ENCODE measurements at places on chromosomes 6 and 20. TPM values are rescaled to one million over a fixed set of nuclear protein-coding genes. Genes with fewer than 3 reads are reported as not detected.

OR12D3 gene
- not detected for total RNA-seq

SLC2A10 gene
- 12.4 TPM for total RNA-seq

RBM38 gene
- 32.9 TPM for total RNA-seq

PPARD gene
- 11.9 TPM for total RNA-seq

KIAA1586 gene
- 19.2 TPM for total RNA-seq

GNAS-AS1 gene
- total RNA-seq: 11.5 TPM

- H3K36me3 ChIP-seq: no peaks in the 10 kb centered on the region
- no peak for DNase-seq
- H3K4me1 ChIP-seq: no peaks in the 10 kb centered on the region
- no peaks in the 10 kb centered on the region for H3K27me3 ChIP-seq
- H3K4me3 ChIP-seq: no peak overlapping the region
- H3K27ac ChIP-seq: no peak overlapping the region
Observed at GRCh38 chr6:166465003-166465399, 82.3 kb upstream of the MPC1 start.

DNA sequence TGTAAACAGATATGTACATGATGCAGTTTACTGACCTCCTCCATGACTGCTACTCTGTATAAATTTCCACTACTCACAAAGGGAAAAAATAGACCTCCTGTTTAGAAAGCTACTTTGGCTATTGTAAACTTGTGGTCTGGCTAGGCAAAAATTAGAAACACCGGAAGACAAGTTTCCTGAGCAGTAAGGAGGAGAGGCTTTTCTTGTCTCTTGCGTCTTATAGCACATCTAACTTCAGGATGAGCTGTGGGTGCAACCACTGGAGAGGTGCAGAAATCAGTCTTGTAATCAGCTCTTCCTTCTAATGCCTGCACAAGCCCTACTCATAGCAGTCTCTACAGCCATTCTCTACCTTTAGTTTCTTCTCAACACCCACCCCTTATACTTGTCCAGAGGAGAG lies 296.5 kb upstream of the SLC35B3 start:
- H3K4me1 ChIP-seq: no peaks in the 10 kb centered on the region
- no peak overlapping the region for H3K4me3 ChIP-seq
- H3K27me3 ChIP-seq: no peaks in the 10 kb centered on the region

GRCh38 chr20:32482442-32483261 lies 102.5 kb downstream of the NOL4L start:
- peaks cover 9% of the 10 kb centered on the region for H3K36me3 ChIP-seq
- peaks cover 10% of the 10 kb centered on the region for H3K4me1 ChIP-seq
- H3K27me3 ChIP-seq: no peaks in the 10 kb centered on the region

- H3K4me3 ChIP-seq: no peak overlapping the region
- no peak overlapping the region for H3K27ac ChIP-seq
- no peaks in the 10 kb centered on the region for H3K27me3 ChIP-seq
- H3K36me3 ChIP-seq: no peaks in the 10 kb centered on the region
- no peaks in the 10 kb centered on the region for H3K4me1 ChIP-seq
Observed at GRCh38 chr20:63083831-63084562, 77.2 kb upstream of the BHLHE23 start.

DNA sequence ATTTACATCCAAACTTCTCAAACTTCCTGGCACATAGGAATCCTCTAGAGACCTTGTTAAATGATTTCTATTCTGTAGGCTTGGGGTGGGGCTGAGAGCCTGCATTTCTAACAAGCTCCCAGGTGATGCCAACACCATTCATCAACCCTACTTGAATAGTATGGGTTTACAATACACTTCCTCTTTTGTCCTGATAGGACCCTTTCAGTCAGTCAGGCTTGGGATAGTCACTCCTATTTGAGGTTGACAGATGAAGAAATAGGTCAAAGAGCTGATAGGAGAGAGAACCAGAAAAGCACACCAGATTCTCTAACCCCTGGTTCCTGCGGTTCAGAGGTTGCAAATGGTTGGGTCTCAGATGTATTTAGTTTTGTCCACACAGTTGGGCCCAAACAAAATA lies 273.4 kb downstream of the TSHZ2 start:
- H3K4me3 ChIP-seq: no peak overlapping the region
- no peaks in the 10 kb centered on the region for H3K27me3 ChIP-seq
- H3K27ac ChIP-seq: no peak overlapping the region
- H3K4me1 ChIP-seq: no peaks in the 10 kb centered on the region
- no peaks in the 10 kb centered on the region for H3K36me3 ChIP-seq

DNA sequence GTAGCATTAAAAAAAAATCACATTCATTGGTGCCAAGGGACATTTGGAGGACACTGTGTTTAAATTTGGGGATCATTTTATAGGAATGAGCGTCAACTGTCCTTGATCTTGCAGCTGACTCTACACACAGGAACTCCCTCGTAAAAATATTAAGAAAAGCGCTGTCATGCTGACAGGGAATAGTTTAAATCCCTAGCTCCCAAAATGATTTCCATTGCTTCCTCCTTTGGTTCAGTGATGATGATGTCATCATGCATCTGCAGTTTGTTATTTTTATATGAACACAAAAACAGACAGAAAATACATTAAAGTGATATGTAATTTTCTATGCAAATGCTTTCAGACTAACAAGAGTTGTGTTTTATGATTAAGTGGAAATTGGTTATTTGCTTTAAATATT lies 275.6 kb downstream of the BTBD9 start:
- H3K27me3 ChIP-seq: no peaks in the 10 kb centered on the region
- no peak overlapping the region for H3K4me3 ChIP-seq
- H3K36me3 ChIP-seq: no peaks in the 10 kb centered on the region
- no peak for DNase-seq

DNA sequence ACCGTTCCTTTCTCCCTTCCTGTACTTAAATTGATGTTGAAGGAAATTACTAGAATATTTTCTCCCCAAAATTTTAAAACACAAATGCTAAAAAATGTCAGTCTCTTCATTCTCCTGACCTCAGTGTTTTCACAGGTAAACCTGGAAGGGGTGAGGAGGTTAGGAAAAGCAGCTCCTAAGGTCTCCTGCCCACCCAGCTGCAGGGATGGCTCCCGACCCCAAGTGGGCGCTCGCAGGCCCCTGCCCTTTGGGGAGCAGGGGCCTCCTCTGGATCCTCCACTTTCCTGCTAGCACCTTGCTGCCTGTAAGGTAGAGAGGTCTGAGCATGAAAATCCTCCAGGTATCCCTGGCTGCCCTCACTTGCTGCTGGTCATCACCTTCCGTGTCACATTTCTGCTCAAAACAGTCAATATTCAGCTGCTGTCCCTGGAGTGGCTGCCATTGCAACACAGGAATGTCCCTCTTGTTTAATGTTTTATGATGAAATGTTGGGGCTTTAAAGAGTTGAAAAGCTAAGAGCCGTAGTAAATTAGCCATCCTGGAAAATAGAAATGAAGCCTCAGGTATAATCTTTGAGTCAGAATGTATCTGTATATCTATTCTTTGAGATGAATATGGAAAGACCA lies 10.9 kb upstream of the HSP90AB1 start:
- no peak overlapping the region for H3K27ac ChIP-seq
- H3K4me1 ChIP-seq: peaks cover 7% of the 10 kb centered on the region
- no peak overlapping the region for H3K4me3 ChIP-seq
- peaks cover 9% of the 10 kb centered on the region for H3K36me3 ChIP-seq
- no peaks in the 10 kb centered on the region for H3K27me3 ChIP-seq

- peaks cover 15% of the 10 kb centered on the region for H3K27me3 ChIP-seq
- no peak overlapping the region for H3K27ac ChIP-seq
- H3K4me3 ChIP-seq: no peak overlapping the region
- no peaks in the 10 kb centered on the region for H3K4me1 ChIP-seq
- no peak for DNase-seq
Observed at GRCh38 chr6:107676042-107676441, 148.1 kb downstream of the SCML4 start.

GRCh38 chr6:152170313-152170701 lies 362.8 kb downstream of the ESR1 start:
- DNase-seq: no peak
- H3K27me3 ChIP-seq: no peaks in the 10 kb centered on the region
- H3K27ac ChIP-seq: no peak overlapping the region
- H3K36me3 ChIP-seq: peaks cover 4% of the 10 kb centered on the region
- H3K4me3 ChIP-seq: no peak overlapping the region

DNA sequence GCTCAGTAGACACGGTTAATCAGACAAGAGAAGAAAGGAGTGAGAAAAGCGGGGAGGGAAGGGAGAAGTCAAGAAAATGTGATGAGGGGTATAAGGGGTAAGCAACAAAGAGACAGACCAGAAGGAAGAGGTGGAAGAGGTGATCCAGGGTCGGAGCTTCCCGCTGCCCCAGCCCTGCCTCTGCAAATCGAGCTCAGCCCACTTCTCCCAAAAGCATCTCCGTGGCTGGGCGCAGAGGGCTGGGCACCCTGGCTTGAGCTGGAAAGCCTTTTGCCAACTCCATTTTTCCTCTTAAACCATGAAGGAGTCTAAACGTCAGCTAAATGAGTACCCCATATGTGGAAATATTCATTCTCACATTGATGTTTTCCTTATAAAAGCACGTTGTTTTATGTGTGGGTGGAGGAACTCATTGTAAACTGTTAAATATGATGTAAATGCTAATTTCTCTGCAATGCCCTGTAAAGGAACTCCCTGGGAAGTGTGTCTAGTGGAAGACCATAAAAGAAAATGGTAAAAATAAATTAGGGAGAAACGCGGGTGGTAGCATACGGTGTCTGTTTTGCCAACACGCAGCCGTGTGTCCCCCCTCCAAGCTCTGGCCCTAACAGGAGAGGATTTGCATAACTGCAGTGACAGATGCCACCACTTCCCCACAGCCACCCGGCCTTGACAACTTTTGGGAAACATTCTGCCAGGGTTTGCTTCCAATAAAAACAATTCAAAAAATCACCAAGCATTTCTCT lies 55.2 kb upstream of the MAFB start:
- no peaks in the 10 kb centered on the region for H3K36me3 ChIP-seq
- DNase-seq: peak; percentile 40
- H3K27me3 ChIP-seq: peaks cover 15% of the 10 kb centered on the region

DNA sequence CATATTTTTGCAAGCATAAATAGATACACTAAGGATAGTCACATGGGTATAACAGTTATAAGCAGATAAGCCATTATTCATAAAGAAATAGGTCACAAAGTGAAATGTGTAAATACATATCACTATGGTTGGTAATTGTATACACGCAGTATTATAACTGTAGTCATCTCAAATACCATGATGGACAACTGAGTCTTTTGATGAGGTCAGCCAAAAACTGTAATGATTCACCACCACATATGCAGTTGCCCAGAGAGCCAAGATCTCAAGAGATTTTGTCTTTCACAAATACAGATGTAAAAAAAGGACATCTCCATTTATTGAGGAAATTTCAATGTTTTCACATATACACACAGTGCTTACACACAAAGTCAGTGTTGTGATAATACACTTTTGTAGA lies 28.3 kb downstream of the ZNF292 start:
- H3K4me1 ChIP-seq: no peaks in the 10 kb centered on the region
- no peaks in the 10 kb centered on the region for H3K27me3 ChIP-seq
- H3K27ac ChIP-seq: no peak overlapping the region
- DNase-seq: no peak
- peaks cover 44% of the 10 kb centered on the region for H3K36me3 ChIP-seq

DNA sequence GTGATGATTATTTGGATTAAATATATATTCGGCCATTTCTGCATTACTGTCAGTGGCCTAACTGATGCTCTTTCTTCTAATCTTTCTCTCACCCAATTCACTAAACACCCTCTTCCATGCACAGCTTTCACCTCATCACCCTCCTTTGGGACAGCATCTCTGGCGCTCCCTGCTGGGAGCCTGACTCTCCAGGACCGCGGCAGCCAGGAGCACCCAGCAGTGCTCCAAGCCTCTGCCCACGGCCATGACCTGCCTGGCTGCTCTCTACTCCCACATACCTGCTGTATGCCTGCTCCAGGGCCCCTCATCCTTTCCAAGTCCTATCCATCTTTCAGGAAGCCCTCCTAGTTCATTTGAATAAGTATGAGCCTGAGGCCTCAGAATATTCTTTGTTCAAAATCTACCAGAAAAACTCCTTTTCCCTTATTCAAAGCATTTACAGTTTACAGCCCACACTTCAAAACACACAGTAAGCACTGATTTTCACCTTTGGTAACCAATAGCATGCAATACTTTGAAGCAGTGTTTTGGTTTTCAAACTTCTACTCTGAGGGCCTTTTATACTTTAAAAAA lies 15.2 kb downstream of the CTCFL start:
- no peak overlapping the region for H3K4me3 ChIP-seq
- no peak overlapping the region for H3K27ac ChIP-seq
- peak; percentile 78 for DNase-seq

GRCh38 chr6:8434727-8435092 lies 635 bp downstream of the SLC35B3 start:
- peaks cover 3% of the 10 kb centered on the region for H3K4me1 ChIP-seq
- H3K36me3 ChIP-seq: peaks cover 12% of the 10 kb centered on the region
- H3K4me3 ChIP-seq: peak overlapping the region; percentile 94
- DNase-seq: no peak
- no peak overlapping the region for H3K27ac ChIP-seq

DNA sequence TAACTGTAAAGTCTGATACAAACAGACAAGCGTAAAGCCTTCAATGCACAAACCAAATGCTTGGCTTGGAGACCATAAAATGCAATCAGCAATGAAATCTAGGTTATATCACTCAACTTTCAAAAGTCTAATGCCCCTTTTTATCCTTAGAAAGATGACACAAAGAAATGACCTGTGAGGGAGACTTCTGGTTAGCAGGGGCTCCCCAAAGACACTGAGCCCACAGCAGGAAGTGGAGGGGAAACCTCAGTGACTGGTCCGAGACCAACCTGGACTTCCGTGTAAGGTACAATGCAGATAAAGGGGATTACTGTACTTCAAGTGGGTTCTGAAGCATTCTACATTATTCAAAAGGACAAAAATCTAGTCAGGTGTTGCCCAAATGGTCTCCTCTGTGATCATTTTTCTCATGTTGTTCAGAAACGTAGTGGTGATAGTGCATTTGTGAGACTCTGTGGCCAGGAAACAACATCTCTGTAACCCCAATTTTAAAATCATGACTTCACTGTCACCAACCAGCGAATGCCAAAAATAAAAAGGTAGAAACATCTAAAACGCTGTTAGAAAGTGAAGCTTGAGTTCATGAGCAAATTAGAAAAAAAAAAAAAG lies 88.2 kb downstream of the HIVEP2 start:
- H3K4me1 ChIP-seq: no peaks in the 10 kb centered on the region
- peak overlapping the region; percentile 36 for H3K27ac ChIP-seq
- H3K27me3 ChIP-seq: no peaks in the 10 kb centered on the region
- H3K4me3 ChIP-seq: no peak overlapping the region

All from endodermal cell (in vitro differentiated cells).